Activated naive CD4-positive, alpha-beta T cell treated with Interleukin-2 at 50 U/mL for 16 hours (primary cell): ENCODE measurements at places on chromosomes 7 and 10.

DNA sequence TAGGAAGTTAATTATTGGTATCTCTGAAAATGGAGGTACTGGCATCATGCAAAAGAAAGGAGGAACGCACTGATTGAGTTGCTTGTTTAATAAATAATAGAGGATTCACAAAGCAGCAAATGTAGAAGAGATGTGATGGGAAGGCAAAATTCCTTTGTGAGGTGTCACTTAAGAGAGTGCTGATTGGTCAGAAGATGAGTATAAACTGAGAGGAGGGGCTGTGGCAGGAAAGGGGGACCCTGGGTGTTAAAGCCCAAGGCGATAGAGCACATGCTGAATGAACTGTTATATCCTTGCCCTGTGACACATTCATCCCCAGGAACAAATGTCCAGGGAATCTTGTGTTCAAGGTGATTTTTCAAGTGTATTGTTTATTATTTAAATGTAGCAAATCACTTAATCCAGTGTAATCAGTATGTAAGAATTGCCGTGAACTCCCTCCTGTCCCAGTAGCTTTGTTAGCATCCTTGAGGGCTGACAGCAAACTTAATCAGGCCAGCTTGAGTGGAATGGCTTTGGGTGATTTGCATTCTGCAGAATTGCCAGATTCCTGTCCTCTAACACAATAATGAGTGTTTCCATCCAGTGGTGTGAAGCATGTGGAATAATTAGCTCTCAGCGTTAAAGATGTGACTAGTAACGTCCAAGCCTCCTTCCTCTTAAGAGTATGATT lies 111.9 kb downstream of the CHN2 start:
- no peak for DNase-seq

DNA sequence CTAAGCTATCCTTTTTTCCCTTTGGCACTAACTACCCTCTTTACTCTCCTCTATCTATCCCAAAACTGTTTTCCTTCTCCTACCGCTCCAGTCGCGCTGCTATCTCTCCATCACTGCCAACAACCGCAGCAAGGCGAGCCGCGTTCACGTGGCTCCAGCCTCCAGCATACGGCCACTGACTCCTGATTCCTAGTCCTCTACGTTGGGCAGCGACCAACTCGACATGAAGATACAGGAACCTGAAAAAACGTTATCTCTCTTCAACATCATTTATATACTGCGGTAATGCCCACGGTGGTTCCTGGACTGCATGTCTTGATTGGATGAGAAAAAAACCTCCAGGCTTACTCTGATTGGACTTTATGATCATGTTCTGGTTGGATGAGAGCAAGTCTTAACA lies 129.5 kb downstream of the ZNF716 start:
- no peak for DNase-seq

DNA sequence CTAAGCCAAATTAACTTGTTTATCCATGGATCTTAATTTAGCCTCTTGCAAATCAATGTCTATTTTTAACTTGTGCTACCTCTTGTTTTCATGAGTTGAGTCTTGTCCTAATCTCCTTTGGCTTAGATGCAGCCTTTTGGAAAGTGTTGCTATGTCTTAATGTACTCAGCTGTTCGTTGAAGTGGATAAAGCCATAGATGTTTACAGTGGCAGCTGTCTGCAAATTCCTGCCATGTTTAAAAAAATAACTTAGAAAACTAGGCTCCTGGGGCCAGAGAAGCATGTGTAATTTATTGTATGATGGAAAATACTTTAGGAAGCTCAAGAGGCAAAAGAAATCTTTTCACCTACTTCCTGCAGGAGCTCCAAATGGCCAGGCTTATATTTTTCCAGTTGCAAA lies 253.1 kb upstream of the RHOBTB1 start:
- no peak for DNase-seq

- no peak for DNase-seq
These were observed 23.9 kb upstream of the HSPB1 start for GRCh38 chr7:76278540-76278939.

GRCh38 chr10:97499561-97500296 lies 1.0 kb downstream of the UBTD1 start:
- no peak for DNase-seq

GRCh38 chr10:57952741-57953140 lies 315.0 kb downstream of the IPMK start:
- DNase-seq: no peak

GRCh38 chr10:6838118-6838517 lies 258.0 kb upstream of the PRKCQ start:
- DNase-seq: no peak

GRCh38 chr10:125344573-125345171 lies 184.3 kb upstream of the CTBP2 start:
- no peak for DNase-seq

DNA sequence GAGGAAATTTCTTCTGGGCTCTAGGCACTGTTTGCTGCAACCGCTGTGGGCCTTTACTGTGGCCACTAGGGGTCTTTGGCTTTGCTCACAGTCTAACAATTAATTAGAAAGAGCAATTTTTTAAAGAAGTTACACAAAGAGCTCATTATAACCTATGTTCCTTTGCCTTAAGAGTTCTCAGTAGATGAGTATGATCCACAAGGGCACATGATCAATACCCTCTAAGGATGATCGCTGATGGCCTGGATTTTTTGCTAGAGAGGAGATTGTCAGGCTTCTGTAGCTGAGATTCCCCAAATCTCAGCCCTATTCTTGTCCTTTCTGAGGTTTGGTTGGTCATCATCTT lies 80.8 kb upstream of the RHOBTB1 start:
- no peak for DNase-seq

DNA sequence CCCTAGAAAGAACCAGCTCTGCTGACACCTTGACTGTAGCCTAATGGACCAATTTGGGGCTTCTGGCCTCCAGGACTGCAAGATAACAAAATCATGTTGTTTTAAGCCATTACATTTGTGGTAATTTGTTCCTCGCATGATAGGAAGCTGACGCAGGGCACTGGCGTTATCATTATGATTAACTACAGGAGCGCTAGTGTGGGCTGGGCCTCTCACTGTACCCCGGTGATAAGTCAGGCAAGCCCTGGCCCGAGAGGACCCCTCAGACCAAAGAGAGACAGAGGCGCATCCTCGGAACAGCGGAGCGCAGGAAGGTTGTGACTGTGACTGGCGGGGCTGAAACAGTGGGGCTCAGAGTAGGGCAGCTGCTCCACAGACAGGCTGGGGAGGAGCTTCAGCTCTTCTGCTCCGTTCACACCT lies 150.3 kb upstream of the CHST15 start:
- DNase-seq: no peak

DNA sequence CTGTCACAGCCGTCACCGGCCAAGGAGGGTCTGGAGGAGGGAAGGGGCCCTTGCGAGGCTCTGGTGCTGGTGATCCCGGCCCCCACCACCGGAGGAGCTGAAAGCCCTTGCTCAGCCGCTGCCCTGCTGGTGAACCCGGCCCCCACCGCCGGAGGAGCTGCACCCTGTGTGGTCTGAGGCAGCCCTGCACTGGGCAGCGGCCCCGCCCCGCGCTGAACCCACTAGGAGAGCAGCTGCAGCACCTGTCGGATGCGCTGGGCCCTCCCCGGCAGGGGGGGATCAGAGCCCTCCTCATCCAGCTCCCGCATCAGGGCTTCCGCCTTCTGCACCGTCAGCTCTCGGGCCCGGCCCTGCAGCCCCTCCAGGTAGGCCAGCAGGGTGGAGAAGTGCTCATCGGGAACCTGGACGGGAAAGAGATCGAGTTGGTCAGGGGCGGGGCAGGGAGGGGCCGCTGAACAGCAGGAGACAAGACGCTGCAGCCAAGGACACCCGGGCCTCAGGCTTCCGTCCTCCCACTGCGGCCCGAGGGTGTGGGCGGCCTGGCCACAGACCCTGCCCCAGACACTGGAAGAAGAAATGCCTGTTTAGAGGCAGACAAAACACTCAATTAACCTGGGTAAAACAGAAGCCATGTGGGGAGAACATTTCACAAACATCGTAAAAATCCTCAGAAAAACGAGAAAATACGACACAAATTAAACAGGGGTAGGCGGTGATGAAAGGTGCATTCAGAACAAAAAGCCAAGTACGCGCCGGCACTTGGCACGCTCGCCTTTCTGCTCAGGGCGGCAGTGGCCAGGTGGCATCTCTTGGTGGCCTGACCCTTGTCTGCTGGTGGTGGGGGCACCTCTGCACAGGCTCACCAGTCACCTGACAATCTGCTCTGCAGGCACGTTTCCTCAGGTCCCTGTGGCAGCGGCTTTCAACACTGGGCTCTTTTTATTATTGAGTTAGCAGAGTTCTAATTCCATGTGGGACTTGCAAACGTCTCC lies 14.7 kb downstream of the CYP2W1 start:
- DNase-seq: no peak

DNA sequence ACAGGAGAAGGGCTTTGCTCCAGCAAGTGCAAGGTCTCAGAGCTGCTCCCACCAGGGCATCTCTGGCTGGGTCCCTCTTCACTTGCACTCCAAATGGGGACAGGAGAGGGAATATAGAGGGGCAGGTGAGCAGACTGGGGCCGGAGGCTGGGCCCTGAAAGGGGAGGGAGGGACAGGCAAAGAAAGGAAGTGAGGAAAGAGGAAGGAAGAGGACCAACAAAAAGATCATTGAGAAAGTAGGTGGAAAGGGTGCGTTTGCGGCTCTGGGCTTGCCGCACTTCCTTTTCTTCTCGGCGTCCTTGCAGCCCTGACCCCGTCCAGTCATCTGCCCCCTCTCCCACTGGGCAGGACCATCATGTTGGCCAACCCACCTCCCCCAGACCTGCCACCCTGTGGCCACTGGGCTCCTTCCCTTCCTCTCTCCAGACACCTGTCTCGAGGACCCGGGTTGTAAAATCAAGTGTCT lies 14.0 kb downstream of the ITPRIP start:
- no peak for DNase-seq

- no peak for DNase-seq
These were observed 244.0 kb upstream of the CXCL12 start for GRCh38 chr10:44628921-44629320.

DNA sequence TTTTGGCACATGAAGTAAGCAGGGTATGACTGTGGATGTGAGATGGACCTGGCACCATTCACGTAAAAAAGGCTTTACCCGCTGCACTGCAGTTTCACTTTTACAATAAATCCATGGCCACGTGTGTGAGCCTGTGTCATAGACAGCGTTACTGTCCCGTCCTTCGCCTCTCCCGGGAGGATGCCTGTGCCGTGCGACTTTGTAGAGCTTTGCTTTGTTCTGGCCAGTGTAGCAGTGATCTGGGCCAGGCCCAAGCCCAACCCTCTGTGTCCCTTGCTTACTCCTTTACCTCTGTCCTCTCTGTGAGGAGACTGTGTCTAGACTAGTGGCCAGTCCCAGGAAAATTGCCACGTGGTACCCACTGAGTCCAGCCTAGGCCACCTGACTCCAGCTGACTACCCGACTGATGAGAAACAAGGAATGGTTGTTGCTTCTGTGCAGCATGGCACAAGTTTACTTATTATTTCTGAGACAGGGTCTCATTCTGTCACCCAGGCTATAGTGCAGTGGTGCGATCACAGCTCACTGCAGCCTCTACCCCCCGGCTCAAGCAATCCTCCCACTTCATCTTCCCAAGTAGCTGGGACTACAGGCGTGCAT lies 48.1 kb downstream of the JAKMIP3 start:
- DNase-seq: no peak

GRCh38 chr10:68870061-68870460 lies 31.1 kb upstream of the DDX50 start:
- no peak for DNase-seq

DNA sequence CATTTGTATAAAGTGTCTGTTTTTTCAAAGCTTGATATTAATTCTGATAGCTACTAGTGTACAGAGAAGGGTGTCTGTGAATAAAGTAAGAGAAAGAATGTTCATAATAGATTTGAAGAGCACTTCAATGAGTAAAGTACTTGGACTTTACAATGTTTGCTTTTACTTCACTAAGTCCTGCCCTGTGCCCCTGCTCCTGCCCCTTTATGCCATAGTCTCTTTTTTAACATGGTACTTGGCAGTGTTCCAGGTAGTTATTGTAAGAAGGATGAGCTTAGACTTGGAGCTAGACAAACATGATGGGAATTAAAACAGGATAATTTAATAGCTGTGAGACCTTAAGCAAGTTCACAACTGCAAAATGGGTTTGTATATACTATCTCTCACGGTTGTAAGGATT lies 41.0 kb downstream of the ZEB1 start:
- DNase-seq: no peak

DNA sequence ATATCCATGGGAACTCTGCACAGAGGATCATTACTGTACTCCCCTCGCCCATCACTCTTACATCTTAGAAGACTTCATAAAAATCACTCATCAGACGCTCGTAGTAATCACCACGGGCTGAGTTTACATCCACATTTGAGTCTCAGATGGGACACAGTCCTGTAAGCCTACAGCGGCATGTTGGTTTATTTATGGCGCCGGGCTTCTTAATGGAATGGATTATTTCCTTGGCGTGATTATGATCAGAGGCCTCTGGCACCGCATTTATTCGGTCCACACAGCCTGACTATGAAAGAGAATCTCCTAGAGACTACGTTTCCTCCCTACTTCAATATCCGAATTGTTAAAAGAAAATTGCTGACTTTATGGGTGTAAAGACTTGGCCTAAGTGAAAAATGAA lies 123.5 kb upstream of the FRMD4A start:
- no peak for DNase-seq

- no peak for DNase-seq
These were observed 248.3 kb downstream of the ADARB2 start for GRCh38 chr10:1488970-1489548.

- no peak for DNase-seq
These were observed 604 bp upstream of the STAM start for GRCh38 chr10:17643339-17643754.

DNA sequence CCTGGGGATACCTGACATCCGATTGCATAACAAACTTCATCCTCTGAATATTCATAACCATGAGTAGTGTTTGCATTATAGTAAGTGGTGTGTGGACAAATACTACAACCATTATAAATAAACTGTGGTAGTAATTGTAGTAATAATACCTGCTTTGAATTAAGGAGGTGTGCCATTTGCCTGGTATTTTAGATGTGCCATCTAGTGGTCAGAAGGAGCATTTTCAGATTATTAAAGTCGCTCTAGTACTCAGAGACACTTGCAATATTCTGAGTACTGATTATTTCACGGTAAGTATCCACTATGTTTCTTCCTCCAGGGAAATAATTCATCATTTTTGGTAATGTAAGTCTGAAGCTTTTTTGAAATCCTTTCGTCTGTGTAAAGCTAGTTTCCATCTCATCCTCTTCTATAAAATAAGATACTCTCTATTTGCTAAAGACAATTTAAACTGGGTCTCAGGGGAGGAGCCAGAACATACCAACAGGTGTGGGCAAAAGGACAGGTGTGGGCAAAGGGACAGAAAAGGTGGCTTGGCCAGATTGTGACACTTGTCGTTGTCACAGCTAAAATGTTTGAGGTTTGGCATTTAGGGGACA lies 115.3 kb upstream of the WDR11 start:
- DNase-seq: no peak

DNA sequence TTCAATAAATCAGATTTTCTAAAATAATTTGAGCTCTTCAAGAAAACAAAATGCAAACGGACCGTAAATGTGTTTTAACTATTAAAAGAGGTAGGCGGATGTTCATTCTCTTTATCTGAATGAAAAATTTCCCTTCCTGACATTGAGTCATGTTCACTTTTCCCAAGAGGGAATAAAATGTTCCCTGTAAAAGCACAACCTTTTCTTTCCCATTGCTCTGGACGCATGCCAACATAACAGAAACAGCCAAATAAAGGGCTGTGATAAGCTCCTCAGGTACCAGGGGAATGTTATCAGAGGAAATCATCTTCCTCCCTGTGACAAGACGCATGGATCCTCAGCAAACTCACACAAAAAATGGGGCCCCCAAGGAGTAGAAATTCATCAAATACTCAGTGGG lies 251.8 kb downstream of the MTERF1 start:
- no peak for DNase-seq

GRCh38 chr10:13989616-13990015 lies 341.1 kb downstream of the FRMD4A start:
- DNase-seq: no peak
